ENCODE measurements at places on chromosomes 6 and 20.

GRCh38 chr6:33455051-33455450, 675 bp downstream of the ZBTB9 start:
- H3K4me1 ChIP-seq: peaks cover 21% of the 10 kb centered on the region
- peak overlapping the region; percentile 97 for H3K4me3 ChIP-seq
- DNase-seq: no peak
- H3K27me3 ChIP-seq: no peaks in the 10 kb centered on the region

DNA sequence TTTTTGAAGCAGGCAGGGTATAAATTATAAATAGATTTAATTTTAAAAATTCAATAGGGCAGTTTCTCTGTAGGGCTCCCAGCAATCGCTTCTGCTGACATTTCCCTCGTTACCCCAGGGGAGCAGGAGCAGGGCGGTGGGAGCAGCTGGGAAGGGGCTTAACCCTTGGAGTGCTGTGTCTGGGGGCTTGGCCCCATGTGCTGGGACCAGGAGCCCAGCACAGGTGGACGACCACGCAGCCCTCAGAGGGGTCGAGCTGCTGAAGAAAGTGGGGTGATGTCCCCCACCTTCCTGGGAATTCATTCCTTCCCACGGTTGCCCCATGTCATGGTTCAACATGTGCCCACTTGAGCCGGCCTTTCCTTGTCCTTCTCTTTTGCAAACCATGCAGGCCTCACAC, 67.5 kb upstream of the STX16 start:
- H3K27me3 ChIP-seq: peaks cover 2% of the 10 kb centered on the region
- DNase-seq: no peak
- peaks cover 16% of the 10 kb centered on the region for H3K4me1 ChIP-seq
- no peaks in the 10 kb centered on the region for H3K36me3 ChIP-seq
- H3K4me3 ChIP-seq: no peak overlapping the region

- H3K4me1 ChIP-seq: peaks cover 19% of the 10 kb centered on the region
- DNase-seq: no peak
- H3K4me3 ChIP-seq: no peak overlapping the region
- H3K27me3 ChIP-seq: peaks cover 17% of the 10 kb centered on the region
- H3K27ac ChIP-seq: no peak overlapping the region
These were observed 10.8 kb upstream of the GUCA1A start for GRCh38 chr6:42162384-42162783.

DNA sequence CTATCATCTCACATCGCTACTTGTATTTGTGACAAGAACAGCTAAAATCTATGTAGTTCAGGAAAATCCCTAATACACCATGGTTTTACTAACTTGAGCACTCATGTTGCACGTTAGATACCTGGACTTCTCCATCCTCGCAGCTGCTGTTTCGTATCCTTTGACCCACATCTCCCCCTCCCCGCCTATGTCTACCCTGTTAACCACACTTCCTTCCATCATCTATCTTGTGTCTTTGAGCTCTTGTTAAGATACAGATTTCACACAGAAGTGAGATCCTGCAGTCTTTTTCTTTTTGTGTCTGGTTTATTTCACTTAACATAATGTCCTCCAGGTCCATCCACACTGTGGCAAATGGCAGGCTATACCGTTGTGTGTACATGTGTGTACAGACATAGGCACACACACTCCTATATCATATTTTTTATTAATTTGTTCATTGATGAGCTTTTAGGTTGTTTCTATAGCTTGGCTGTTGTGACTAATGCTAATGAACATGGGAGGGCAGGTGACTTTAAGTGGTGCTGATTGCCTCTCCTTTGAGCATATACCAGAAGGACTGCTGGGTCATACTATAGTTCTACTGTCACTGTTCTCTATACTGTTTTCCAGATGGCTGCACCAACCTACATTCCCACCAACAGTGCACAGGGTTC, 117.8 kb downstream of the WDR27 start:
- peaks cover 10% of the 10 kb centered on the region for H3K36me3 ChIP-seq
- no peaks in the 10 kb centered on the region for H3K27me3 ChIP-seq
- no peak overlapping the region for H3K27ac ChIP-seq
- H3K4me3 ChIP-seq: no peak overlapping the region
- H3K4me1 ChIP-seq: no peaks in the 10 kb centered on the region

DNA sequence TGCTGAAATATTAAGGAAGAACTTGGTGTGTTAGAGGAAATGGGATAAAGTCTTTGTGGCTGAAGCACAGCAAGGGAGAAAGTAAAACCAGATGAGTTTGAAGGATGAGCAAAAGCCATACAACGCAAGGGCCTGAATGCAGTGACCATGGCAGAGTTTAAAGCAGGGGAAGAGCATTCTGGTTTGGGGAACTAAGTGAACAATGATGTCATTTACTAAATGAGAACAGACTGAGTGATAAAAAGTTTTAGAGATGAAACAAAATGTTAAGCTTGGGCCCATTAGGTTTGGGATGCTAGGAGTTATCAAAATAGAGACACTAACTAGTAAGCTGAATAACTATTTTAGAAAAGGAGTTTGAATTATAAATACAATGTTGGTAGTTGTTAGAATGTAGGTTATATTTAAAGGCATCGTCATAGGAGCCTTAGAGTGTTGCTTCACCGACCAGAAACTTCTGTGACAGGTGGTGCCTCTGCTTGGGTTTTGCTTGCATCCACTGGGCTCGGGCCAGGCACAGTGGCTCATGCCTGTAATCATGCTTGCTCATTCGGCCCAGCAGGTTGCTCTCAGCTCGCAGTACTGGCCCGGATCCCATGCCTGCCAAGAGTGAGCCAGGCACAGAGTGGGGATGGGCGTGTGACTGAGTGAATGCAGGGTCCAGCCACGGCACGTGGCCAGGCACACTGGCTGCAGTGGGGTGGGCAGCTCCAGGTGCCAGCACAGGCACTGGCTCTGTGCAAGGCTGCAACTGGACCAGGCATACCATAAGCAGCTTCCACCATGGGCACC, 37.4 kb upstream of the OPRM1 start:
- H3K27ac ChIP-seq: no peak overlapping the region
- no peaks in the 10 kb centered on the region for H3K4me1 ChIP-seq
- DNase-seq: no peak
- no peak overlapping the region for H3K4me3 ChIP-seq
- H3K27me3 ChIP-seq: peaks cover 38% of the 10 kb centered on the region

- no peak overlapping the region for H3K27ac ChIP-seq
- H3K36me3 ChIP-seq: no peaks in the 10 kb centered on the region
- H3K27me3 ChIP-seq: no peaks in the 10 kb centered on the region
- H3K4me1 ChIP-seq: peaks cover 3% of the 10 kb centered on the region
- no peak overlapping the region for H3K4me3 ChIP-seq
These were observed 183.1 kb upstream of the MARCKS start for GRCh38 chr6:113674075-113674474.

- no peaks in the 10 kb centered on the region for H3K4me1 ChIP-seq
- no peak overlapping the region for H3K27ac ChIP-seq
- no peaks in the 10 kb centered on the region for H3K27me3 ChIP-seq
- DNase-seq: no peak
- no peak overlapping the region for H3K4me3 ChIP-seq
These were observed 654.3 kb upstream of the CHD6 start for GRCh38 chr20:42272516-42272915.

Data from osteocyte (in vitro differentiated cells).